ENCODE measurements at places on chromosomes 16 and 17. TPM values are rescaled to one million over a fixed set of nuclear protein-coding genes. Genes with fewer than 3 reads are reported as not detected.
A peak's percentile ranks its signal among the peaks of the same experiment; 100 is the strongest.

GRCh38 chr17:50353600-50354195, 7.8 kb downstream of the XYLT2 start:
- no peak for DNase-seq

DNA sequence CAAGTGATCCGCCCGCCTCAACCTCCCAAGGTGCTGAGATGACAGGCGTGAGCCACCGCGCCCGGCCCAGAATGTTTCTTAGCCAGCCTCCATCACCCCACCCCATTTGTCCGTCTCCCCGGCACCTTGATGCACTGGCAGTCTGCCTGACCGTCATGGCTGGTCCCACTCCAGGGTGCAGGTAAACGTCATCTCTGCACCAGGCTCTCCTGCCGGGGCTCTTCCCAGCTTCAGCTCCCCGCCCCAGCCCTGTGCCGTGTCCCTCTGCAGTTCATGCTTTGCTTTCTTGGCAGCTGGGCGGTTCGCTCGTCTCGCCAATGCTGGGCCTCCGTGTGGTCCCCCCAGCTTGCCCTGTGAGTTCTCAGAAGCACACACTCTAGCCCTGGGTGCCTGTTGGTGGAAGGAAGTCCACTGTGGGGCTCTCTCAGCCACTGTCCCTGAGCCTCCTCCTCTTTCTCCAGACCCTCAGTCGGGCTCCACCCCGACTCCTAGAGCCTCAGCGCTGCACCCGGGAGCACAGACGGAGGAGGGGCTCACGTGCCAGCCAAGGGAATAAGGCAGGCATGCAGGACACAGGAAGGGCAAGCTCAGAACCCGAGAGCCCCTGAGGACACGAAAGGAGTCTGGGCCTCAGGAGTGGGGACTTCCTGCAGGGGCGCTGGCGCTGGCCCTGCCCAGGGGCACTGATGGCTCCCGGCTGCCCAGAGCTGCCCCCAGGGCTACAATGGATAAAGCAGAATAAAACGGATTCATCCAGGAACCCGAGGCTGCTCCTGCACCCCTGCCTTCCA, 12.0 kb downstream of the HS3ST6 start:
- no peak for DNase-seq

- no peak for DNase-seq
Measured at GRCh38 chr17:68248199-68248825, 469 bp downstream of the AMZ2 start.

- peak; percentile 72 for DNase-seq
Measured at GRCh38 chr17:50289991-50290702, 15.9 kb downstream of the TMEM92 start.

DNA sequence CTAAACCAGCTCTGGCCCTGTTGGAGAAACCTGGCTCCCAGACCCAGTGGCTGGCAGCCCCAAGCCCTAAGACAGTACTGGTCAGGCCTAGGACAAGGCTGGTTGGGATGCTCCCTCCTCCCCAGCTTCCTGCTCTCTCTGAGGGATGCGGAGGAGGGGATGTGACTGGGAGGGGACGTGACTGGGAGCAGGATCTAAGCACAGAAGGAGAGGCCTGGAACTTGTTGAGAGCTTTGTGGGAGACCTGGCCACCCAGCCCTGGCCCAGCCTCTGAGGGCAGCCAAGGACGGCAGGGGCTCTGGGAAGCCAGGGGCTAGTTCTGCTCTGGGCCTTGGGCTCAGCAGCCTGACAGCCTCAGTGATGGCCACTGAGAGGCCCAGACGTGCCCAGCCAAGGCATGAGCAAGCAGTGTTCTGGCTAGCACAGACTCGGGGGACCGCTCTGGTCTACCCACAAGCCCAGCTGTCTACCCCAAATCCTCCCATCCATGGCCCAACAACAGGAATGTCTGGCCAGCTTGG, 22.8 kb downstream of the ATP6V0D1 start:
- no peak for DNase-seq

DNA sequence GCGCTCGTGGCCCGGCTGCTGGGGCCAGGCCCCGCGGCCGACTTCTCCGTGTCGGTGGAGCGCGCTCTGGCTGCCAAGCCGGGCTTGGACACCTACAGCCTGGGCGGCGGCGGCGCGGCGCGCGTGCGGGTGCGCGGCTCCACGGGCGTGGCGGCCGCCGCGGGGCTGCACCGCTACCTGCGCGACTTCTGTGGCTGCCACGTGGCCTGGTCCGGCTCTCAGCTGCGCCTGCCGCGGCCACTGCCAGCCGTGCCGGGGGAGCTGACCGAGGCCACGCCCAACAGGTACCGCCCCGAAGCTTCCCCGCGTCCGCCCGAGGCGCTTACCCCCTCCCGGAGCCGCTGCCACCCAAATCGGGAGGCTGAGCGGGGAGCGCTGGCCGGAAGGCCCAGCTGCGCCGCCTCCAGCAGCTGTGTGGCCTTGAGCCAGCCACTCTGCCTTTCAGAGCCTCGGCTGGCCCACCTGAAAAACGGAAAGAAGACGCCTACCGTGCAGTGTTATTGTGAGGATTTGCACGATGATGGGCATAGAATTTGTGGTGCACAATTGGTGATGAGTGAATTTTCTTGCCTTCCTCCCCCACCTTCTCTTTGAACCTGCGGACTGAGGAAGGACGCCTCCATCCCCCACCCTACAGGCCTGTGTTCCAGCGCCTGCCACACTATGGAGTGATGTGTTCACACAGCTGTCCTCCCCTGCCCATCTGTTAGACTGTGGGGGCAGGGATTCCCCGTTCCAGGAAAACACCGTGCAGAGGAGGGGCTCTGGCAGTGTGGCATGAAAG, 523 bp downstream of the NAGLU start:
- DNase-seq, result peak; percentile 94

Gene CRYBA1
- total RNA-seq, result not detected

Gene PYCARD
- total RNA-seq, result 17.1 TPM

Gene ASIC2
- total RNA-seq, result not detected

Gene SLC35G6
- total RNA-seq, result not detected

Gene GOSR2
- 62.2 TPM for total RNA-seq

Gene GP1BA
- not detected for total RNA-seq
